Activated naive CD8-positive, alpha-beta T cell treated with anti-CD3 and anti-CD28 coated beads, Interleukin-2, amount 10 ng/mL, durations not matched to agents 7 days and 5 days (primary cell): ENCODE measurements at places on chromosomes 16 and 17. TPM values are rescaled to one million over a fixed set of nuclear protein-coding genes. Genes with fewer than 3 reads are reported as not detected.

The ZG16 gene
- not detected for total RNA-seq

The FN3K gene
- 5.2 TPM for total RNA-seq

The HSF4 gene
- 61.5 TPM for total RNA-seq

The TNK1 gene
- total RNA-seq: 5.2 TPM

The C16orf54 gene
- total RNA-seq: 84.2 TPM
